ENCODE measurements at places on chromosomes 16 and 17. TPM values are rescaled to one million over a fixed set of nuclear protein-coding genes. Genes with fewer than 3 reads are reported as not detected.

TEKT1 gene
- not detected for total RNA-seq

TTLL6 gene
- total RNA-seq = not detected

MTSS2 gene
- 4.3 TPM for total RNA-seq

GP2 gene
- total RNA-seq = 6.6 TPM

PARN gene
- total RNA-seq = 45.0 TPM

TVP23A gene
- 0.11 TPM for total RNA-seq

FLII gene
- total RNA-seq = 235 TPM

SLC5A10 gene
- total RNA-seq = not detected

CACNA1H gene
- 0.41 TPM for total RNA-seq

ZFP3 gene
- total RNA-seq = 2.2 TPM

TMEM92 gene
- not detected for total RNA-seq

LDHD gene
- 0.11 TPM for total RNA-seq

TAF15 gene
- 215 TPM for total RNA-seq

RND2 gene
- total RNA-seq = 0.24 TPM

WNT3 gene
- total RNA-seq = not detected

All from activated T-cell treated with anti-CD3 and anti-CD28 coated beads, Interleukin-2, amount 50 U/mL, for 4 hours (primary cell).